ENCODE measurements at places on chromosomes 11 and 22. TPM values are rescaled to one million over a fixed set of nuclear protein-coding genes. Genes with fewer than 3 reads are reported as not detected.

RFPL1 gene
- total RNA-seq = 0.37 TPM

IL17RA gene
- 12.8 TPM for total RNA-seq

OR4P4 gene
- total RNA-seq = not detected

HTR3B gene
- 1.7 TPM for total RNA-seq

UBQLN3 gene
- total RNA-seq = 105 TPM

GRCh38 chr22:43273902-43274484 is 69.2 kb downstream of the SCUBE1 start:
- peak; percentile 67 for DNase-seq

DNA sequence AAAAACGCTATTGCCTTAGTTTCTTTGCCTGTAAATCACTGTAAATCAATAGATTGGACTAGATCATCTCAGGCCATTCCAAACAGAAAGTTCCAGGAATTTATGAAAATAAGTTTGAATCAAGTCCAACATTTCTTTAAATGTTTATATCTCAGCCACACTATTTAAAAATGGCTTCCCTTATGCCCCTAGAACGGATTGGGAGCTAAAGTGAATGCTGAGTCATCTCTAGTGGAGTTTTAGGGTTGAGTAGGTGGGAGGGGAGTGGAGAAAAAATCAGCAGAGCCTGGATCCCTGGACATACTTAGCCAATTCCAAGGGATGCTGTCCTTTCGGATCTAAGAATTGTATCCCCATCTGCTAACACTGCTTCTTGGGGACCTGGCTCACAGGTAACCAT is 48.6 kb downstream of the EHF start:
- DNase-seq = no peak

DNA sequence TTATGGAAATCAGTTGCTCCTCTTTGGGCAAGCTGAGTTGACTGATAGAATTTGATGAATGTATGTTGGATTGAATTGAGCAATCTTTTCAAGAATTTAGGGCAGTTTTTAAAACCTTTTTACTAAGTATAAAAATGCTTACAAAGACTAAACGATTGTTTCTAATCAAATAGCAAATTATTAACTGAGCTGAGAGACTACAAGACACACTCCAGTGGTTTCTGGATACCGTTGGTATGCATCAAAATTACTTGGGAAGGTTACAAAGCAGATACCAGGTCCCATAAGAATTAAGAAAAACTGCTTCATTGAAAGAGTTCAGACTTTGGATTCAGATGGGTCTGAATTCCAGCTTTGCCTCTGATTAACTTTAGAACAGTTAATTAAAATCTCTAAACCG is 721.4 kb downstream of the FAM181B start:
- no peak for DNase-seq

- peak; percentile 65 for DNase-seq
Measured at GRCh38 chr22:23520863-23521440, 59.1 kb downstream of the IGLL1 start.

DNA sequence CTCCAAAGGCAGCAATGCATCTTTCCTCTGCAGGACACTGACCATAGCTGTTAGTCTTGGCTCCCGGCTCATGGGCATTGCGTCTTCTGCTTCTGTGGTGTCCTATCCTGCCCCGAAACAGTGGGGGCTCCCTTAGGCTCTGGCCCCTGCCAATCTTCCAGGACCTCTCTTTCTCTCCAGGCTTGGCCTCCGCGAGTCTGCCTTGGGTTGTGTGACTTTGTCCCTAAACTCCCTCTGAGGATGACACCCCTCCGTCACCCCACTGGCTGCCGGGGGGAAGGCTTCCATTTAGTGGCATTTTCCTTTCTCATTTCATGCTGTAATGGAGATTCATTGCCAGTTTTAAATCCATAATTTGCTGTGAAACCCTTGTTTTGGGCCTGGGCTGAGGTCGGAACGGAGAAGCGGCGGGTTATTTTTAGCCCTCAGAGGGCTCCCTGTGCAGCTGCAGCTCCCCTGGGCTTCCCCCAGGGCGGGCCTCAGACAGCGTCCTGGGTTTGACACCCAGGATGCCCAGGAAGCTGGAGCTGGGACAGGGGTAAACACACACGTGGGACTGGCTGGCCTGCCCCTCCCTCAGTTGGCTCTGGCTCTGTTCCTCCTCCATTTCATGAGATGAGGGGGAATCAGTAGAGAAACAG is 156.1 kb downstream of the ST3GAL4 start:
- no peak for DNase-seq

GRCh38 chr11:31480930-31481329 is 28.5 kb downstream of the IMMP1L start:
- DNase-seq = no peak

- DNase-seq = no peak
Measured at GRCh38 chr11:12467610-12468009, 90.2 kb downstream of the PARVA start.
